ENCODE measurements at places on chromosomes 4 and X. TPM values are rescaled to one million over a fixed set of nuclear protein-coding genes. Genes with fewer than 3 reads are reported as not detected.

Gene GCNA
- 1.6 TPM for total RNA-seq

Gene COL4A6
- total RNA-seq: 16.1 TPM

Gene TNMD
- not detected for total RNA-seq

Gene PDZD11
- 40.4 TPM for total RNA-seq

DNA sequence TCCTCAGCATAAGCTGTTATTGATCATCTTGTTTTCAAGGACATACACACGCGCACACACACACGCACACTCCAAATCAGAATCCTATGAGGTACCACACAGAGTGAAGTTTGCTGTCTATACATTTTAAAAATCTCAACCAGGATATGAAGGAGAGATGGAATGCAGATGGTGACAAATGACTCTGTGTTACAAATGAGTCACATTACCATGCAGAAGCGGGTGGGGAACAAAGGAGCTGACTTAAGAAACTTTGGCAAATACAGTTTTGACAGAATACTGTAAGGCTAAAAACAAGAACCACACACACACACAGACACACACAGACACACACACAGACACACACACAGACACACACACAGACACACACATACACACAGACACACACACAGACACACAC is 81.7 kb downstream of the RELL1 start:
- DNase-seq: no peak

DNA sequence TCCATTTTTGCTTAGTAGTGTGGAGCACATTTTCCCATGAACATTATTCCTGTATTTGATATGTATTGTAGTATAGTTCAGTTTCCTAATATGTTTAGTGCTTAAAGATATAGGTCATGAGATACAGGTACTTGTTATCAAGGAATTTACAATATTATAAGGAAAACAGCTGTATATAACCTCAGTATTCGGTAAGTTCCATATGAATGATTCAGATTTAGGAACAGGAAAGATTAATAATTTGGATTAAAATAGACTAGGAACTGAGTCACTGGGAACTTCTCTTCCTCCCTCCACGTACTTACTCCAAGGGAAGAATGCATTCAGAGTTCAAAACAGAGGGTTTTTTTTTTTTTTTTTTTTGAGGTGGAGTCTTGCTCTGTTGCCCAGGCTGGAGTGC is 20.0 kb downstream of the DIAPH2 start:
- DNase-seq: no peak

- no peak for DNase-seq
These were observed 29.9 kb upstream of the CPLX1 start for GRCh38 chr4:855880-856224.

DNA sequence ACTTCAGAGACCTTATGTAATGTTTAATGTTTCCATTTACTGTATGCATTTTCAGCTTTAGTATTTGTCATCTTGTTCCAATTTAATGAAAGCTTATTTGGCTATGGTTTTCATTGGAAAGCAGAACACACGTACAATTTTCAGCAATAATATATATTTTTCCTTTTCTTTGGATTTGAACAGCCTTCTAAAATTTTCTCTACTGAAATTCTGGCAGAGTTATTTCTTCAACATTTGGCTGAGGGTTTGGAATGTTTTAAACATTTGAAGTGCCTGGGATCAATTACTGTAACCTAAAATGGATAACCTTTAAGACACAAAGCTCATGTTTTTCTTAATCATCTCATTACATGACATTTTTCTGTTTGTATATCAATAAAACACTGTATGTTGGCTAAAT is 156.9 kb downstream of the TENM3 start:
- DNase-seq: no peak

DNA sequence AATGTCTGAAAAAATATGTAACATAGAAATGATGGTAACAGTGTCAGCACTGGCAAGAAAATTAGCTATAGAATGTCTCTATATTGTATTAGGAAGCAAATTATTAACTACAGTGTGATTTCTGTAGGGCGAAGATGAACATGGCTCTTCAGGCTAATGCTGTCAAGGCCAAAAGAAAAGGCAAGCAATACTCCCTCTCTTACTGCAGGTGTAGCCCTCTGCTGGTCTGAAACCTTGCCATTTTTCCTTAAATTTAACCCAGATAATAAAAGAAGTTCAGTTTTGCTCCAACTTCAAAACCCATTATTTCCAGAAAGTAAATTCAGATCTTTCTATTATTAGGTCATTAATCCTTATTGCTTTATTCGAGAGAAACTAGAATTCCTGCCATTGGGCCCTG is 215.9 kb downstream of the LRBA start:
- DNase-seq: no peak

DNA sequence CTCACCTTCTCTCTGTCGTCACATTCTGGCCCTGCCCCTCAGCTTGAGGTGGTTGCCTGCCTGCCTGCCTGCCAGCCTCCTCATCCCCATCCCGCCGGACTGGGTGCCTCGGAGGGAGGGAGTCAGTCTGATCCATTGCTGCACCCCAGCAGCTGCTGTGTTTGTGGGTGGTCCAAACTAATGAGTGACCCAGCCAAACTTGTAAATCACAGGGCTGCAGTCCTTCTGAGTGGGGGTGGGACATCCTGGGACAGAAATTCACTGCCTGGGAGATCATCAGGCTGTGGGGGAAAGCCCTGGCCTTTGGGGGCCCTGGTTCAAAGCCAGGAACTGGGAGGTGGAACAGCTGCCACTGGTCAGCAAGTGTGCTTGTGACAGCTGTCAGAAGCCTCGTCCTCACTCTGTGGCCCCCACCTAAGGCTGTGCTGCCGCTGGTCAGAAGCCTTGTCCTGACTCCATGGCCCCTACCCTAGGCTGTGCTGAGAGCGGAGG is 5.6 kb downstream of the GPR78 start:
- DNase-seq: no peak

DNA sequence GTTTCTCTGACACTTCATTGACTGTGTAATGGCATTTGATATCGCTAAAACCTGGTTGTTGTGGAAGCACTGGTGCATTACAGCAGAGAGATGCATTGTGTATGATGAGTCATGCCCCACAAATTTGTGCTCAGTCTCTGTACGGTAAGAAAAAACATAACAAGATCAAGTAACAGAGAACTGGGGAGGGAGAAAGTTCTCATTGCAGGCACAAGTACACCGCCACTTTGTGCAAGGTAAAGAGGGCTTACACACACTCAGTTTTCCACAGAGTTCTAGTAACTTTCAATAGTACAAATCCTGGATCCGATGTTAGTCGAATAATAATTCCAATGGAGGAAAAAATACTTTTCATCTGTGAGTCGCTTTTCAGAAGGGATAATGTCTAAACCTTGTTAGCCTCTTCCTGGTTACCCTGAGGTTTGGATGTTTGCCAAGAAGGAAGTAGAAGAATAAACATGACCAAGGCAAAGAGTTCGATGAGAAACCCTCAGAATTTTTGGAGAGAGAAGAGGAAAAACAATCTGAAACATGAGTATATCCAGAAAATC is 512.5 kb upstream of the SLIT2 start:
- DNase-seq: no peak

DNA sequence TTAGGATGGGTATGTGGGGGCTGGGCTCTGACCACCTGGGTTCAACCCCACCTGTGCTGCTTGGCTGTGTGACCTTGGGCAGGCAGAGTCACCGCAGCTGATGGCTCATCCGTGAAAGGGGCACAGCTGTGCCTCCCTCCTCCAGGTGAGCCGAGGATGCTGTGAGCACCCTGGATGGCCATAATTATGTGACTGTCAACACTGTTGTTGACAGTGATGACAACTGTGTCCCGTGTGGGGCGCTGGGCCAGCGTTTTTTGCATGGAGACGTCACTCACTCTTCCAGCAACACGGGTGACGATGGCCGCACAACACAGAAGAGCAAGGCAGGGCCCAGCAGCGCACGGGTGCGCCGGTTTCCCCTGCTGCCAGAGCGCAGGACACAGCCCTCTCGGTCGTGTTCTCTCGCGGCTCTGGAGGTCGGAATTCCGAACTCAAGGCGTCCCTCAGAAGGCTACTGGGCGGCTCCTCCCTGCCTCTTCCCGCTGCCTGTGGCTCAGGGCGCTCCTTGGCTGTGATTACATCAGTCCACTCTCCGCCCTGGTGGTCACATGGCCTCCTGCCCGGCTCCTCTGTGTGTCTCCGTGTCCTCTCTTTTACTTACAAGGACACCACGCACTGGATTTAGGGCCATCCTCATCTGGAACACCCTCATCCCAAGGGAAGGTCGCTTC is 1.3 kb downstream of the SH3TC1 start:
- DNase-seq: peak; percentile 83
